Amniotic epithelial cell (primary cell): ENCODE measurements at places on chromosomes 11 and 22.

- no peak for DNase-seq
These were observed 145.4 kb downstream of the OPCML start for GRCh38 chr11:133386852-133387251.

DNA sequence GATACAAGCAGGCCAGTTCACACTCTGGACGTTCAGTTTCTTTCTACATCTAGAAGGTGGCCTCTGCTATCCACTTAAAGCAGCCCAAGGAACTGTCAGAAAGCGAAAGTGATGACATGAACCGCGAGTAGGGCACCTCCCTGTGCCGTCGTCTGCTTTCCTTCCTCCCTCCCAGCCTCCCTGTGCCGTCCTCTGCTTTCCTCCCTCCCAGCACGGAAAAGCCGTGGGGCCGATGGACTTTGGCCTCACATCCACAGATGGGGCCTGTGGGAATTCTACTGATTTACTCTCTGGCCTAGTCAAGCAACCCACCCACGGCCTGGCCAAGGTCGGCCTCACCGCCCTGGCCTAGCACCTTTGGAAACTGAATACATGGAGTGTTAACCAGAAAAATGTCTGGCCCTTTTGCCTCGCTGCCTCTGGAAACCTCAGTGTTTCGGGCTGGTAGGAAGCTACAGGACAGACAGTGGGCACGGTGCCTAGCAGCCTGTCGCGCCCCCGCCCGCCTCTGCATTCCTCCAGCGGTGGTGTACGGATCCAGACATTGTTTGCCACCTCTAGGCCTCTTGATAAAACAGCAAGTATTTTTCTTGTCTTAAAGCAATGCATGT, 14.2 kb downstream of the PEX26 start:
- DNase-seq = peak; percentile 80

- DNase-seq = peak; percentile 84
These were observed 44.4 kb upstream of the MYEOV start for GRCh38 chr11:69249311-69250185.

- no peak for DNase-seq
These were observed 232.2 kb upstream of the PITPNB start for GRCh38 chr22:28151151-28151816.

DNA sequence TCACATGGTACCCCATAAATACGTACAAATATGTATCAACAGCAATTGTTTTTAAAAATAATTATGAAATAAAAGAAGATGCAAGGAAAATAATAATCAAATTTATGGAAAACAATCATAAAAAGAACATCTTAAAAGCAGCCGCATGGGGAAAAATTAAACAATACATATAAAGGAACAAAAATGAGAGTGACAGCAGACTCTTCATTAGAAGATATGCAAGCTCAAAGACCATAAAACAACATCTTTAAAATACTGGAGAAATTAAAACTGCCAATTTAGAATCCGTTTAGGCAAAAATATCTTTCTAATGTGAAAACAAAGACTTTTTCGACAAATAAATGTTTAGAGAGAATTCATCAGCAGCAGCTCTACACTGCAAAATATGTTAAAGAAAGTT, 190.6 kb upstream of the C11orf58 start:
- no peak for DNase-seq

- DNase-seq = no peak
These were observed 73.1 kb upstream of the KCNA4 start for GRCh38 chr11:30089921-30090320.

GRCh38 chr22:26550498-26551033, 38.3 kb upstream of the TFIP11 start:
- peak; percentile 86 for DNase-seq

DNA sequence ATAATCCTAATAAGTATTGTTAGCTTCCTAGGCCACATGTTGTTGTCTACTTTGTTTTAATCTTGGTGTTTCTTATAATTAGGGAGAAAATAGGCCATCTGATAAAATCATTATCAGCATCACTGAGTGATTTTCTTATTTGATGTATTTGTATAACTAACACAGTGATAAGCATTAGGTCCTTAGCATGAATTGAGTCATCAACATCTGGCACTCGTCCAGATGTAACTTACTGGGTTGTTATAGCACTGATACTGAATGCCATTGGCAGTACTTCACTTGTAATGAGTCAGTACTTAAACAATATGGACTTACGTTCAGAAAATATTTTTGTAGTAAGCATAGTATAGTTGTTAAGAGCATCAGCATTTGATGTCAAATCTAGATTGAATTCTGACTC, 16.2 kb downstream of the API5 start:
- peak; percentile 89 for DNase-seq

GRCh38 chr11:118980191-118980881, 8.8 kb downstream of the FOXR1 start:
- DNase-seq = peak; percentile 38

DNA sequence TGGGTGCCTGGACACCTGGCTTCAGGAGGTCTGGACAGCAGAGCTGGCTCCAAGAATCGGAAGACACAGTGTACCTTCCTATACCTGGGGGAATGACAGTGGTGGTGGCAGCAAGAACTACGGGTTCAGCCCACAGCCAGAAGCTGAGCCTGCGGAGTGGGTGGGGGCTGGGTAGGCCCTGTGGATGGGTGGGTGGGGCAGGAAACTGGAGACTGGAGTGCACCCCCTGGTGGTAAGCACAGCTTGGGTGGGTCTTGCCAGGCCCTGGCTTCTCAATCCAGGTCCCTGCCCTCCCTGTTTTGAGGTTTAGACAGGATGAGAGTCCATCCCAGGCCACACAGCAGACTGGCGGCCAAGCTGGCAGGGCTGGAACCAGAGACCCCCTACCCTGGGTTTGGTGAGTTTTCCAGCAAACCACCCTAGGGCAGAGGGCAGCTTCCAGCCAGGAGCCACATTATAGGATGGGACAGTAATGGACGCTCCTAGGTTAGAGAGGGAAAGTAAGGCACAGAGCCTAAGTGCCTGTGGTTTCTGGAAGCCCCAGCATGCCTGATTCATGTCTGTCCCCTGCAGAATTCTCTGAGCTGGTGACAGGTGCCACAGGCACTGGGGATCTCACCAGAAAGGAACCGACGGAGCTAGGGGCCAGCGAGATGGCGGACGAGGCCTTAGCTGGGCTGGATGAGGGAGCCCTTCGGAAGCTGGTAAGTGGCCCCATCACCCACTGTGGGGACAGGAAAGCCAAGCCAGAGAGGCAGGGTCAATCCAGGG, 1.7 kb downstream of the SMTN start:
- DNase-seq = peak; percentile 64

DNA sequence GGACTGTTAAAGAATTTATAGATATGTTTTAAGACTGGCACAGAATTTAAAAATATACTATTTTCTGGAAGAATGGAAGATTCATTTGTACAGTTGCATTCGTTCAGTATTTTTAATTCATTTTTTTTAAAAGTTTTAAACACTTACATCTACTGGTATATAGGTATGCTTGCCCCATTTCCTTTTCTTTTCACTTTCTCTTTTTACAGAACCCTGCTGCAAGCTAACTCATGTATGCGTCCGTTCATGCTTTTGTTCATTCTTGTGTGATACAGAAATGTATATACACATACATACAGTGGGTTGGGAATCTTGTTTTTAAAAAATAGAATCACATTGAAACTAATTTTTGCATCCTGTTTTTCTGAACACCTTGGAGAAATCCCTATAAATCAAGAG, 31.0 kb downstream of the PACS1 start:
- DNase-seq = no peak
